SK-N-DZ (cell line): ENCODE measurements at places on chromosomes 6 and 20.

DNA sequence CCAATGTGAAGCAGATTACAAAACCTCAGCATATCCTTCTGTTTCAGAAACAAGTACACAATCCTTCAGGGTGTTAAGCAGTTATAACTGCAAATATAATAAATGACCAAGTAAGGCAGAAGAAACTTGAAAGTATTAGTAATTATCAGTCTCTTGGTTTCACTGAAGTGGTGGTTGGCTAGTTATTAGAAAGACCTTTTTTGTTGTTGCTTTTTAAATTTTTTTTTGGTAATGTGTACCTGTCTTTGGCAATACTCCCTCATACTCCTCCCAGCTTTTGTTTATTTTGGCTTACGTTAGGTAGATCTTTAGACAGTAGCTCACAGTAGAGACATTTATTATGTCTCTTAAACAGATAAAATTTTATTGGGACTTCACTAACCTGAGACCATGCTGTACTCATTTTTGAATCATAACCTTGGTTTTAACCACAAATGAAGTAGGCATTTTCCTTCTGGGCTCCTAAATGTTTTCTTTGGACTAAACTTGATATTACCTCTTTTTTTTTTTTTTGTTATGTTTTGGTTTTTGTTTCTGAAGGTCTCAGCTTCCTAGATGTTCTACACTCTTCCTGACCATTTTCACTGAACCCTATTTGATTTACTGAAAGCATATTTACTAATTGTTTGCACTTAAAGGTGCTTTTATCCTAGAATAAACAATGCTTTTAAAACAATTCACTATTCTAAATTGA is 6.4 kb downstream of the CD2AP start:
- DNase-seq, result no peak

- peak; percentile 9 for DNase-seq
Measured at GRCh38 chr6:133741375-133741861, 147.5 kb upstream of the TCF21 start.

DNA sequence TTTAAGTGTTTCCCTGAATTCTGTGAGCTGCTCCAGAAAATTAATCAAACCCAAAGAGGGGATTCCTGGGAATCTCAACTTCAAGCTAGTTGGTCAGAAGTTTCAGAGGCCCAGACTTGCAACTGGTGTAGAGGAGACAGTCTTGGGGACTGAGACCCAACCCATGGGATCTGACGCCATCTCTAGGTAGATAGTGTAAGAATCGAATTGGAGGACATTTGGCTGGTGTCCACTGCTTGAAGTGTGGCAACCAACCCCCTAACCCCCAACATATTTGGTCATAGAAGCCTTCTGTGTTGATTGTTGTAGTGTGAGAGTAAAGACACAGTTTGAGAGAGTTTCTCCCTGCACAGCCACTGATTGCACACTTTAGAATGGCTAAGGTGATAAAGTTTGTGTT is 103.5 kb upstream of the CARMIL1 start:
- DNase-seq, result no peak

DNA sequence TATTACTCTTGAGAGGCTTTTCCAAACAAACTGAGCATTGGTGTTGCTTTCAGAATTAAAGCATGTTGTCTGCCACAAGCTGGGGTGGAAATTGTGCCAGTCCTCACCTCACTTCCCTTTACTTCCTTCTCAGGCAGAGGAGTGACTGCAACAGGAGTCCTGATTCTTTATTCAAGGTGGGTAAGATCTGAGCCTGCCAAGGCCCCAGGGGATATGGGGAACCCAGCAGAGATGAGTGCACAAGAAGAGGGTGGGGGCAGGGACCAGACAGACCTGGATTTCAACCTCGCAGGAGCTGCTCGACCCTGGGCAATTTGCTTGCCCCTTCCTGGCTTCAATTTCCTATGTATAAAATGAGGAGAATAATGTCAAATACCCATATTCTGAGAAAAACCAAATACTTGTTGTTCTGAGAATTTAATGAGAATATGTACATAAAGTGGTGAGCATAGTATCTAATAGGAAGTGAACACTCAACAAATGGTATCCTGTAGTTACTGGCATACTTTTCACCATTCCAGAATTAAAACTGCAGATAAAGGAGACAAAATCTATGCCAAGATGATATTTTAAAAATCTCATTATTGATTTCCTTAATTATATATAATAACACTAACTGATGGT is 17.8 kb downstream of the MAN1A1 start:
- no peak for DNase-seq

DNA sequence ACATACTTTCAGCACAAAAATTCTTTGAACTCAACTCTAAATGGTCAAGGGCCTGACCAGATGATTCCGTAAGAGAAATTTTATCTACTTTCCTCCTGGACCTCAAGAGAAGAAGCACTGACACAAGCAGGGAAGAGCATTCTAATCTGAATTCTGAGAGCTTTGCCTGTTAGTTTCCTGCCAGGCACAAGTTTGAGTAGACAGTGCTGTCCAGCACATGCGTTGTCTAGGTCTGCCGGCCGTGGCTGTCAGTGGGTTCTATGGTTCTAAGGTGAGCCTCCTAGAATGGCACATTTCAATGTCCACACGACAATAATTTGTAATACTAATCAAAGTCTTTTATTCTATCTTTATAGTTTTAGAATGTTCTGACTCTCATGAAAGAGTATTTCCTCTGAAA is 91.9 kb downstream of the RFPL4B start:
- DNase-seq, result no peak

GRCh38 chr20:24768713-24769601 is 180.1 kb upstream of the CST7 start:
- DNase-seq, result peak; percentile 89

- DNase-seq, result peak; percentile 15
Measured at GRCh38 chr6:164010441-164011103, 596.1 kb downstream of the QKI start.

DNA sequence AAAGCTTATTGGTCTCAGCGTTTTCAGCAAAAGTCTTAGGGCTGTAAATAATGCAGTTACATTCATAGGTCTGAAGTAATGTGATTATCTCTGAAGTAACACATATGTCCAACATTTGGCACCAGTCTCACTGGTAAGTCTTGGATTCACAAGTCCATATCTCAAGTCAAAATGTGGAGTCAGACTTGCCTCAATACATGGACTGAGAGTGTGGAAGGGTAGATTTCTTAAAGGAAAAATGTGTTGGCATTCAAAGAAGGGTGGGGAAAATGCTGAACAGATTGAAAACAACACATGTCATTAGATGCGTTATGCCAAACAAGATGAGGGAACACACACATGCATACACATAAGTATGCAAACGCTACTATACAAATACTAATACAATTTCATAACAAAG is 989.0 kb upstream of the MANEA start:
- peak; percentile 7 for DNase-seq

DNA sequence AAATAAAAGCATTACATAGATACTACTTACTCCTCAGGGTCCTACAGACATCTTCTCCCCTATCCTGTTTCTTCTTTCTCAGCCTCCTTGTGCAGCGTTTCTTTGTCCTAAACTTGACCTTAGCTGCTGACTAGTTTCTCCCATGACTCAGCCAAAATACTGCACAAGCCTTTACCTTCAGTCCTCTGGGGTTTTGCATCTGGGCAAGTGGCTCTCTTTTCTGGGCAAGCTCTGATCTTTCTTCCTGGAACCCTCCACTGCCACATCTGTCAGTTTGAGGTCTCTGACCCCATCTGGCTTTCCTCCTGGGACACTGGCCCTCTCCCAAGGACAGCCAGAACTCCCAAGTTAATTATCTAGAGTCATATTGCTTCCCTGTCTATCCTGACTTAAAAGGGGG is 838.4 kb downstream of the DHX35 start:
- peak; percentile 65 for DNase-seq

DNA sequence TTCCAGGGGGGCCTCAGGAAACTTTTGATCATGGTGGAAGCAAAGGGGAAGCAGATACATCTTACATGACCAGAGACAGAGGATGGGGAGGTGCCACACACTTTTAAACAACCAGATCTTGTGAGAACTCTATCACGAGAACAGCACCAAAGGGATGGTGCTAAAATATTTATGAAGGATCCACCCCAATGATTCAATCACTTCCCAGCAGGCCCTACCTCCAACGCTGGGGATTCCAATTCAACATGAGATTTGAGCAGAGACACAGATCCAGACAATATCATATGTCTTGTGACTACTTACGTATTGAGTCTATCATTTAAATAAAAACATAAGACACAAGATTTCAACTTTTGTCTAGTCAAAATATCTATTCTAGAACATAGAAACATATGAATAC is 351.9 kb downstream of the EPM2A start:
- no peak for DNase-seq

DNA sequence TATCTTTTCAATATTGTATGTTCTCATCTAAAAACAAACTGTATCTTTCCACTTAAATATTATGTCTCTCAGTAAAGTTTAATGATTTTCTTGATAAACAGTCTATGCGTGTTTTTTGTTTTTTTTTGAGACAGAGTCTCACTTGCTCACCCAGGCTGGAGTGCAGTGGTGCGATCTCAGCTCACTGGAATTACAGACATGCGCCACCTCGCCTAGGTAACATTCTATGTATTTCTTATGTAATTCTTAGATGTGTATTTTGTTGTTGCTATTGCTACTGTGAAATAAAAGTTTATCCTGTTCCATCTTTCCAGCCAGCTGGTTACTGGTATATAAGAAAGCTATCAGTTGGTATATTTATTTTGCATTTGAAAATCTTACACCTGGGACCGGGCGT is 29.4 kb downstream of the ABHD12 start:
- no peak for DNase-seq

- peak; percentile 81 for DNase-seq
Measured at GRCh38 chr6:31660381-31661261, at the start of gene C6orf47. C6orf47 (minus strand) TSS chr6:31660778; CDS start chr6:31659947, 831 bp downstream.

GRCh38 chr6:24848461-24848860 is 49.7 kb upstream of the ARMH2 start:
- DNase-seq, result no peak

DNA sequence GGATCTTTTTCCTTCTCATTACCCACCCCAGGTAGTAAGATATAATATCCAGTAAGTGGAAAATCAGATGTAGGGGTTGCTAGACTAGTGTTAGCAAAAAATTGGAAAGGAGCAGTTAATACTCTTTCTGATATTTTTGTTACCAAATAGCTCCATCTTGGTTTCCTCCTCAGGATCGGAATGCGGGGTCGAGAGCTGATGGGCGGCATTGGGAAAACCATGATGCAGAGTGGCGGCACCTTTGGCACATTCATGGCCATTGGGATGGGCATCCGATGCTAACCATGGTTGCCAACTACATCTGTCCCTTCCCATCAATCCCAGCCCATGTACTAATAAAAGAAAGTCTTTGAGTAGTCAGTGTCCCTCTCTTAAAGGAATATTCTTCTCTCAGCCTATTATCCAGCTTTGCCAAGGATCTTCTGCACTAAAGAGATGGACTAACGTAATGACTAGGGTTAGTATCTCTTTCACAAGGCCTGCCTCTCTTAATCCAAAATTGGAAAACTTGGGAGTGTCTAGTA is 1.5 kb downstream of the ROMO1 start:
- DNase-seq, result no peak

- no peak for DNase-seq
Measured at GRCh38 chr20:45154183-45154582, 20.5 kb upstream of the PI3 start.
